ENCODE measurements at places on chromosomes 16 and 17.

GRCh38 chr17:68595986-68596385 lies 5.2 kb downstream of the FAM20A start:
- DNase-seq: no peak

- no peak for DNase-seq
Observed at GRCh38 chr17:6592173-6592572, 35.8 kb upstream of the PITPNM3 start.

DNA sequence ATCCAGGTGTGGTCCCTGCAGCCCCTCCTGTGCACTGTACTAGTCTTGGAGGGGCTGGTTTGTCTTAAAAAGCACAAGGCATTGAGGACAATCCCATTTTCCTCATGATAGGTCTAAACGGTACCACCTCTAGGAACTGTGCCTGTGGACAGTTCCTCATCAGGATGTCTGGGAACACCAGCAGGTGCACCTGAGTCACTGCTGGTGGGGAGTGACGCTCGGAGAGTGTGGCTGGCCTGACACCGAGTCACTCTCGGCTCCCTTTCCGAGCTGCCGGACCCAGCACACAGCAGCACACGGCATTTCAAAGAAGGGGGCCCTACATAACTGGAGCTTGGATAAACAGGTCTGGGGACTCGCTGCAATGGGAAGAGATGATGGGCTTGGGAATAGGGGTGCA lies 25.6 kb downstream of the LRRC75A start:
- no peak for DNase-seq

DNA sequence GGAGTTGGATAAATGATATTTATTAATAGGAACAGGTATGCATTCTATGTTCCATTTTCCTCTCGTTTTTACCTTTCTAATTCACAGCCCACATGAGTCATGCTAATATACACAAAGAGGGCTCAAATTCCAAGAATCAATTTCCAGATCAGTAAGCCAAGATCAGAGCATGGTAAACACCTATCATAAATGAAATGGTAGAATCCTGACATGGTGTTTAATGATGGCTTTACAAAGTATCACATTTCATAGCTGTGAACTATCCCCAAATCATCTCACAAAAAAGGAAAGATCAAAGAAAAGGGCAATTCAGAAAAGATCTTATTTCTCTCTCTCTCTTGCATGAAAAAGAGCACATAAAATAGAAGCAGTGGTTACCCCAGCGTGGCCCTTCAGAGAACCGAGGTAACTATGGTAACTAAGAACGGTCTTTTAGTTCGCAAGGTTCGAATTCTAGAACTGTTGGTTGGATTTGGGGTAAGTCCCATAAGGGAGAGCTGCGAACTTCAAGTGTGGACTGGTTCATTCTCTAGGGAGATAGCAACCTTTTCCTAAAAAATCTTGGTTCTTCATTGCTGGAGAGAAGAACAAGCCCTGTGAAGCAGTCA lies 73.0 kb downstream of the MARCHF10 start:
- DNase-seq: no peak

- DNase-seq: no peak
Observed at GRCh38 chr17:40452216-40452787, 9.1 kb downstream of the IGFBP4 start.

DNA sequence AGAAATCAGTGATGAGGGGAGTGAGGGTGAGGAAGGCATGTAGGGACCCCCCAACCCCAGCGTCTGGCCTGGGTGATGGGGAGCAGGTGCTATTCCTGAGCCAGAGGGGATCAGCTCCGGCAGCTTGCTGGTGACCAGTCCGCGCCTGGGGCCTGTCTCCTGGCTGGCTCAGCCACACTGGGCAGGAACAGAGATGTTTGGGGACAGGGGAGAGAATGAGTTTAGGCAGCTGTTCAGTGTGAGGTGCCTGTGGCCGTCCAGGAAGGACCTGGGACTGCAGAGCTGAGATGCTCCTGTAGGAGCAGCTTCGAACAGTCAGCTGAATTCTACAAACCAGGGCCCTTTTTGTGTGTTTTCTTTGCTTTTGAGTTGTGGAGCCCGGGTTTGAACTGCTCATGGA lies 23.2 kb upstream of the SPNS2 start:
- no peak for DNase-seq

DNA sequence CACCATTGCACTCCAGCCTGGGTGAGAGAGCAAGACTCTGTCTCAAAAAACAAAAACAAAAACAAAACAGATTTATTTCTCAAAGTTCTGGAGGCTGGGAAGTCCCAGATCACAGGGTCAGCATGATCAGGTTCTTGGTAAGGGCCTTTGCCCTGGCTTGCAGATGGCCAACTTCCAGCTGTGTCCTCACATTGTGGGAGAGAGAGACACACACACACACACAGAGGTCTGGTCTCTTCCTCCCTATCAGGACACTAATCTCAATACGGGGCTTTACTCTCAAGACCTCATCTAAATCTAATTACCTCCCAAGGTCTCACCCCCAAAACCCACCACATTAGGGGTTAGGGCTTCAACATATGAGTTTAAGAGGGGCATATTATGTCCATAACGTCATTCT lies 26.4 kb upstream of the TAOK1 start:
- DNase-seq: no peak

DNA sequence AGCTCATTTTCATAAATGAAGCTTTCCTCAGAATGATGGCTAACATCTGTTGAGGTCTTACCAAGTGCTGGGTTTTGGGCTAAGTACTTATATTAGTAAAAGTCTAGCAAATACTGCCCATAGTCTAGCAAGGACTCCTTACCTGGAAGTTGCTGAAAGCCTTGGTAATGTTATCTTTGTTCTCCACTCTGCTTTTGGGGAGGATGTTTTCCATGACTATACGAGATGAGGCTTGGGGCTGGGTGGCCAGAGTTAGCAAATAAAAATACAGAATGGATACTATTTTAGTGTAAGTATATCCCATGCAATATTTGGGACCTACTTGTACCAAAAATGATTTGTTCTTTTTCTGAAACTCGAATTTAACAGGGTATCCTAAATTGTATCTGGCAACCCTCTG lies 7.7 kb downstream of the CCL18 start:
- DNase-seq: no peak

- no peak for DNase-seq
Observed at GRCh38 chr17:75619506-75620431, 13.5 kb upstream of the SMIM5 start.

GRCh38 chr16:27982184-27982583 lies 81.3 kb downstream of the GSG1L start:
- DNase-seq: no peak

DNA sequence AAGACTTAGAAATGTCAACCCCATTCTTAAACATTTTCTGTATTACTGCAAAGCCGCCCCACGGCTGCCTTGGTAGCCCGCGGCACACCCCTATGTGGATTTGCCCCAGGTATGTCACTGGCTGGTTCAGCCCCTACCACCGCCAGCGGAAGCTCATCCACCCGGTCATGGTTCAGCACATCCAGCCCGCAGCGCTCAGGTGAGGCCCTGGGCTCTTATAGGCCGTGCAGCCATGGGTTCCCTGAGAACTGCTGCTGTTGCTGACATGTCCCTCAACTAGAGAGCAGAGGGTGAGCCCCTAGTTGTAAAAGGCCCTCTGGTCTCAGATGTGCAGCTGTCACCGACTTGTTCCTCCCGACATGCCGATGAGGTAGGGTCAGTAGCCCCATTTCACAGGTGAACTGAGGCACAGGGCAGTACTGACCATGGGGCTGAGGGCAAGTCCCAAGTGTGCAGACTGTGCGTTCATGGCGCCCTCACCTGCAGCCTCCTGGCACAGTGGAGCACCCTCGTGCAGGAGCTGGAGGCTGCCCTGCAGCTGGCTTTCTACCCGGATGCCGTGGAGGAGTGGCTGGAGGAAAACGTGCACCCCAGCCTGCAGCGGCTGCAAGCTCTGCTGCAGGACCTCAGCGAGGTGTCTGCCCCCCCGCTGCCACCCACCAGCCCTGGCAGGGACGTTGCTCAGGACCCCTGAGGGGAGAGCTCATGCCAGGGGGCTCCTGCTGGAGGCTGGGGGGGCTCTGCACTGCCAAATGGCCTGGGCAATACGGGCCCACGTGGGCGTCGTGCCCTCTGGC lies 8.7 kb downstream of the CYBC1 start:
- no peak for DNase-seq

DNA sequence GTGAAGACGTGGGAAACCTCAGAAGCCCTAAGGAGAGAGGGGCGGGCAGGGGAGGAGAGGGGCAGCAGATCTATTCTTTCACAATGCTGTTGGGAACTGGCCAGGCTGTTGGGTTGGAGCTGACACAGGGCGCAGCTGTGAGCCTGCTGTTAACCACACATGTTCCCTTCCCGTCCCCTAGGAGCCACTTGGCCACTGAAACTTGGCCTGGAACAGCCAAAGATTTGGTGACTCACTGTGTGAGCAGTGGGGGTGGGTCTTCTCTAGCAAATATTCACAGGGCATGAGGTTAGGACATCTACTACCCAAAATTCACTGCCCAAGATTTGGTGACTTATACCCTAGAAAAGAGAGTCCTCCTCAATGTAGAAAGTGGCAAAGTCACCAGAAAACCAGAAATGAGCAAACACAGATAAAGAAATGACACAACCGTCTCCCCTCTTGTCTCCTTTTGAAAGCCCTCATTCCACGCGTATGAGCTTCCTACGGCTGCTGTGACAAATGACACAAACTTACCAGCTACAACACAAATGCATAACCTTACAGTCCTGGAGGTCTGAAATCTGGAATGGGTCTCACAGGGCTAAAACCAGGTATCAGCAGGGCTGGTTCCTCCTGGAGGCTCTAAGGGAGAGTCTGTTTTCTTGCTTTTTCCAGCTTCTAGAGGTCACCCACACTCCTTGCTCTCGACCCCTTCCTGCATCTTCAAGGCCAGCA lies 6.3 kb downstream of the TBC1D16 start:
- DNase-seq: no peak

DNA sequence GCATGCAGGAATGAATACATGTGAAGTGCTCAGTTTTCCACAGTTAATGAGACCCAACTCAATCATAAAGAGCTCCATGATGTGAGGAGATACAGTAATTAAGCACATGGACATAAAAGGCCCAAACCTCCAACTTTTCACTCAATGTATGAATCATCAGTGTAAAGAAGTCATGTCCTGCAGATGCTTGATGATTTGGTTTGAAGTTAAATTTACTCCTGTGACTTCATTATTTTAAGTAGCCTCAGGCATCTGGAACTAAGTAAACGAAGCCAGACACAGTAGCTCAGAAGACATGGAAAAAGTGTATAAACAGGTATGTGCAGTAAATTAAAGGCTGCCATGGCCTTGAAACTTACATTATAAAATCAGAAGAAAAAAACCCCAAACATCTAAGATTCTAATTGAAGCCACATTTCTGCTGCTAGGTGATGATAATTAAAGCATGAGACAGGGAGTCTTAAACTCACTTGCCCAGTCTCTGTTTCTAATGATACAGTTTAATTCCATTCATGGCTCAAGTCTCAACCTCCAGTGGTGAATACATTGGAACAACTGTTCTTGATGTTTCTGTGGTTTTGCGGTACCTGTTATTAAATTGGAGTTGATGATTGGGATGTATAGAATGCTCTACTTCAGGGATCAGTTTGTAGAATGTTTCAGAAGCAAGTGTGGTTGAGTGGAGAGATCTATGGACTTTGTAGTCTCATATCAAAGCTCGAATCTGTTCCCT lies 28.9 kb upstream of the CCL2 start:
- no peak for DNase-seq

DNA sequence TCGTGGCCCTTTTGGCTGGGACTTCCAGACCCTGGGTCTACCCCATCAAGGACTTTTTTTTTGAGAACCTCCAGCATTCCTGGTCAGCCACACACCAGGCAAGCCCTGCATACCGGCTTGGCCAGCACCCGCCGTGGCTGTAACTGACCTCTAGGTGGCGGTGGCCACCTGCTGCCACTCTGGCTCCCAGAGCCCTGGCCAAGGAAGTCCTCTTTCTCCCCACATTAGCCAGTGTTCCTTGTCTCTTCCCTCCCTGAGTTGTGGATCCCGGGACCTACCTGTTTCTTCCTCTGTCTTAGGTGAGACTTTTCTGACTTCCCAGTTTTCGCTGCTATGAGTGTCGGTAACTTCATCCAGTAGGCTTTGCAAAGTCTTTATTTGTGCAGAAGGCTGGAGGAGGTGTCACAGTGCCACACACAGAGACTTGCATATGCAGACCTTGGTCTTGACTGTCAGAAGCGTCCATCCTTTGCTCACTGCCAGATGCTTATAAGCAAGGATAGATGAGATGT lies 348.3 kb downstream of the CPPED1 start:
- DNase-seq: no peak

GRCh38 chr17:60602385-60602742 lies 2.4 kb downstream of the PPM1D start:
- no peak for DNase-seq

GRCh38 chr16:86498155-86498670 lies 12.1 kb upstream of the FOXF1 start:
- DNase-seq: no peak

DNA sequence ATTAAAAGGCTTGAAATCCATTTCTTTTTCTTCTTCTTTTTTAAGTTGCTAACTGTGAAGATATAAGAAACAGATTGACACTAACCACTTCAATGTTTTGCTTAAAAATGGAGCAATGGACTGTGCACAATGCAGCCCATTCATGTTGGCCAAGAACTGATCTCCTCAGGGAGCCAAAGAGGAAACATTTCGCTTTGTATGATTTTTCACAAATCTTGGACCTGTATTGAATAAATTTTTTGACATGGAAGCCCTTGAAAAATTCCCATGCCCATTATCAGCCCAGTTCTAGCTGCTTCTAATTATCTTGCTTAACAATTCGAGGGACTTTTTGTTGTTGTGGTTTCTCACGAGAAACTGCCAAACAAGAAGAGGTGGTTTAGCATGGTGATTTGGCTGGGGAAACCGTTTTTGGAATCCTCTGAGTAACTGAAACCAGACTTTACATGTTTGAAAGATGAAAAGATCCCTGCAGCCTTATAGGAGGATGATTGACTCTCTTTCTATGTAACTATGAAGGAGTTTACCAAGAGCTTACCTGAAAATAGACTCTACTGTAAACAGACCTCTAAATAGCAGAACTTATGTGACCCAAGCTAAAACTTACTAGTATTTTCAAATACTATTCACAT lies 1389.4 kb upstream of the GOT2 start:
- DNase-seq: no peak

GRCh38 chr16:50902457-50902856 lies 160.6 kb downstream of the CYLD start:
- DNase-seq: no peak

- DNase-seq: no peak
Observed at GRCh38 chr16:69440250-69440649, 15.8 kb downstream of the CYB5B start.

DNA sequence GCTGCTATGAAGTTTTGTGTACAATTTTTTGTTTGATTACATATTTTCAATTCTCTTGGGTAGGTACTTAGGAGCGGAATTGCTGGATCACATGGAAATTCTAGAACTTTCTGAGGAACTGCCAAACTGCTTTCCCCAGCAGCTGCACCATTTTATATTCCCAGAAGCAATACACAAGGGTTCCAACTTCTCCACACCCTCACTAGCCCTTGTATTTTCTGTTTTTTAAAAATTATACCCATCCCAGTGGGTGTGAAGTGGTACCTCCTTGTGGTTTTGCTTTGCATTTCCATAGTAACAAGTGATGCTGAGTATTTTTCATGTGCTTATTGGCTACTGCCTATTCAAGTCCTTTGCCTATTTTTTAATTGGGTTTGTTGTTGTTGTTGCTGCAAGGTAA lies 20.9 kb downstream of the NACA2 start:
- no peak for DNase-seq
